ENCODE measurements at places on chromosomes 12 and 14. TPM values are rescaled to one million over a fixed set of nuclear protein-coding genes. Genes with fewer than 3 reads are reported as not detected.

DNA sequence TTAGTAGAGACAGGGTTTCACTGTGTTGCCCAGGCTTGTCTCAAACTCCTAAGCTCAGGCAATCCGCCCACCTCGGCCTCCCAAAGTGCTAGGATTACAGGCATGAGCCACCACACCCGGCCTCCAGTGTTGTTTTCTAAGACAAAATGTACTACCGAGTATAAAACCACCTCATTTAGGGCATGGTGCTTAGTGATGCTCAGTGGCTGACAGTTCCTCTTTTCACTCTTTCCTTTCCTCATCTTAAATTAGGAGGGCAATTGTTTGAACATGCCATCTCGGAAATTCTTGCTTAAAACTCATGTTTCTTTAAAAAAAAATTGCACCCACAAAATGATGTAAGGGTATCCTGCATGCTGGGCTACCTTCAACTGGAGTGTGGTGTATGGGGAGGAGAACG lies 89.0 kb downstream of the RFX4 start:
- DNase-seq = no peak

DNA sequence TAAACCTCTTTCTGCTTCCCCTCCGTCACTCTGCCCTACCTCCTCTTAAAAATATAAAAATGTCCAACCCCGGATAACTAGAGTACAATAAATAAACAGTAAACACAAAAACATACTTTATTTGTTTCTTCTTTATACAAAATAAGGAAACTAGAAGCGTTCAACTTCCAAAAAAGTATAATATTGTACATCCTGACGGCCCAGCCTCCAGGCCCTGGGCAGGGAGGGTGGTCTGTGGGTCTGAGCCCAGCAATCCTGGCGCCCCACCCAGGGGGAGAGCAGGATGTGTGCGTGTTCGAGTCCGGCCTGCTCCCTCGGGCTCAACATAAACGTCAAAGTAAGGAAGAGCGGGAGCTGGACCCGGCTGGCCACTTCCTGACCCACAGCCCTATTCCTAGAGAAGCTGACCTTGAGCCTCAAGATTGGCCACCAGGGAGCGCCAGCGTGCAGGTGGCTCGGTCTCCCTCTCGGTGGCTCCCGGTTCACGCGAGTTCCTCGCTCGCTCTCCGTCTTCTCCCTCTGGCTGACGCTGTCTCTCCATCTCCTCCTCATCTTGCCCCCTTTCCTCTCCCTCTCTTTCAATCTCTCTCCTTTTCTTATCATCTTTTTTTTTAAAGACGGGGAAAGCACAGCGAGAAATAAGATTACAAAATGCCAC lies 9.4 kb downstream of the LHX5 start:
- DNase-seq = peak; percentile 67

DNA sequence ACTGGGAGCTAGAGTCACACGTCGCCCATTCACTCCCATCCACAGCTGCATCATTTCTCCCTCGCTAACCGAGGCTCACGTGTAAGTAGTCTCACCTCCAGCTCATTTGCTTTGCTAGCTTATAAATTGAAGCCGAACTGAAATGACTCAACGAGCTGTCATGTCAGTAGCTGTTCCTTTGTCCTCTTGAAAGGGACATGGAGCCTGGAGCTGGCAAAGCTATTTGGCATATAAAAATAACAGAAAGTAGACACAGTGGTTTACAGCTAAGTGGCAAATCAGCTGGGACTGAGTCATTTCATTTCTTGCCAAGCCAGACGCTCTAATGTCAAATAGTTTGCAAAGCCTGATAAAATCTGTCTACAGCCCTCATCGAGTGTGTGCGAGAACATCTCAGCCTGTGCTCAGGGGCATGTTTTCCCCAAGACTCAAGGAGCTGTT lies 114.4 kb upstream of the TMEM233 start:
- DNase-seq = no peak

DNA sequence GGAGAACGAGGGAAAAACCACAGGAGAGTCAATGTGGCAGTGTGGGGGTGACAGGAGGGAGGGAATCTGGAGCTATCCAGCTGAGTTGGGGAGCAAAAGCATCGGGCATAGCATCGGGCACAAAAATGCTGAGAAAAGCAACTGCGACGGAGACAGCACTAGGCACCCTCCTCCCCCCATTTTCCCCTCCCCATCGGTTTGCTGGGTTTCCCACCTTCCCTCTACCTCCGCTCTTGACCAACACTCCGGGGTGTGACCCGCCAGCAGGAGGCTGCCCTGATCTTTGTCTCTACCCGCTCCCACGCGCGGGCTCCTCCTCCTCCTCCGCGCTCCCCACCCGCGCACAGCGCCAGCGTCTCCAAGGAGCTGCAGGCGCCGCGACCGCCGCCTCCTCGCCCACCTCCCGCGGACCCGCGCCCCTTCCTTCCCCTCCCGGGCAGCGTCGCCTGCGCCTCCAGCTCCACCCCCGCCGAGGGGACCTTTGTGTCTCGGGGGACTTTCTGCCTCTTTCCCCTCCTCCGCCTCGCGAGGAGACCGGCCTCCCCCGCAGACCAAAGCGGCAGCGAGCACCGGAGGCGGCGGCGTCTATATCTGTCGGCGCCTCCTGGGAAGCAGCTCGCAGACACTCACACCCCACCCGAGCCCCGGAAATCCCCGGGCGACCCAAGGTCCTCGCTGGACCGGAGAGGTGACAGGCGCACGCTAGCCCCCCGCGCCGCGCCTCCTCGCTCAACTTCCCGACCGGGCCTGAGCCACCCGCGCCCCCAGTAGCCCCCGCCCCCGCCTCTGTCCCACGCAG lies 920 bp downstream of the CDK17 start:
- DNase-seq = no peak

DNA sequence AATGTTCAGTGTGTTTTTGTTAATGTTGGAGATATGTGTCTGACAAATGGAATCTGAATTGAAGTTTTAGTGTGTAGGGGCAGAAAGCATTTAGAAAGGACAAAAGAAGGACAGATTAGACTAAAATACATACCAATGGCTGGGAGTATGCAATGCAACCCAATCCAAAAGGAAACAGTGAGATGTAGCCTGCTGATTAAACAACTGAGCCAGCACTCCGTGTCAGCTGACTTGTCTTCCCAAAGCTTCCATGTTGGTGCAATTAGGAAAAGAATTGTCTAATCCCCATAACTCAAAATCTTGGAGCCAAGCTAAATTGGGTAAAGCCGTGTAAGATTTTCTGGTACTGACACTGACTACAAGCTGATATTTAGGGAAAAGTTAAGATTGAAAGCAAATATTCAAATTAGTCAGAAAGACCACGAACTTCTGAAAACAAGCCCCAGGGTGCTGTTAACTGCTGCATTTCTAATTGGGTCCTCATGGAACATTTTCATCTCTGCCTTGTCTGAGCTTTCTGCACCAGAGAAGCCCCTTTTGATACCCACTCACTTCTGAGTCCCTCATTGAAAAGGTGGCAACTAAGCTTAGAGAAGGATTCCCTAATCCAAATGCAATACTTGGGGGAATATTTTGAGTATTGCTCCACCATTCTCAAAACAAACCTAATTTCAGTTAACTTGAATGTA lies 109.1 kb downstream of the DAD1 start:
- DNase-seq = no peak

DNA sequence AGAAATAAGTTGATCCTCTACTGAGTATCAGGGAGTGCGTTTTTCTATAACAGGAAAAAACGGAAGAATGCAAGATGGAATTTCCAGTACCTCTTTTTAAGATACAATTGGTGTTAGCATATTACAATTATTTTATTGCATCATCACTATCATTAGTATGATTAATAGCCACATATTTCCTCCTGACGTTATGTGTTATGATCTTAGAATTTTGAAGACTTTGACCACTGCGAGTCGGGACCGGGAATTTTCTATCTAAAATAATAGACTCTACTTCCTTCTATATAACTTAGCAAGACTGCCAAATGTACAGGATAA lies 679 bp upstream of the SAV1 start:
- DNase-seq = no peak

- peak; percentile 99 for DNase-seq
Measured at GRCh38 chr14:54396493-54397335, at the start of gene CDKN3. TSS of gene CDKN3 (plus strand) at chr14:54397007. CDS start at chr14:54397069, 62 bp downstream.

DNA sequence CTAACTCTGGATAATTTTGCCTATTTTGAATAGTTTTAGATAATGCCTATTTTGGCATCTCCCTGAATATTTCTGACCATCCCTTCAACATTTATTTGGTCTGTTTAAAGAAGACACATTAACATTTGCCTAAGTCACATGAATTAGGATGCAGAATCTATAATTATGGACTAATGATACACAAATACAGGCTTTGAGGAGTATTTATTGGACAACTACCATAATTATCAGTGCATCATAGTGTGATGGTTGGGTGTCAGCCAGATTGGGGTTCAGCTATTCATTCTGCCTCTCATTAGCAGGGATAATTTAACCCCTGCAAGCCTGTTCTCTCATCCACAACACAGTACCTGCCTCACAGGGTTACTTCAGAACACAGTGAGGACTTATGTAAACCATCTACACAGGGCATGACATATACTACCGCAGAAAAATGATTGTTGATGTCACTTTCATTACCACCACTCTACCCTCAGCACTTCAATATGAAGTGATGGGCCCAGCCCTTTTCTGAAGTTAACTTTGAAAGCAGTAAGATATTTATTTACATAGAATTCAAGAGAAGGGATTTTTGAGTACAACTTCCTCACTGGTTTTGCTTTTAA lies 14.4 kb downstream of the PRKCH start:
- no peak for DNase-seq

DNA sequence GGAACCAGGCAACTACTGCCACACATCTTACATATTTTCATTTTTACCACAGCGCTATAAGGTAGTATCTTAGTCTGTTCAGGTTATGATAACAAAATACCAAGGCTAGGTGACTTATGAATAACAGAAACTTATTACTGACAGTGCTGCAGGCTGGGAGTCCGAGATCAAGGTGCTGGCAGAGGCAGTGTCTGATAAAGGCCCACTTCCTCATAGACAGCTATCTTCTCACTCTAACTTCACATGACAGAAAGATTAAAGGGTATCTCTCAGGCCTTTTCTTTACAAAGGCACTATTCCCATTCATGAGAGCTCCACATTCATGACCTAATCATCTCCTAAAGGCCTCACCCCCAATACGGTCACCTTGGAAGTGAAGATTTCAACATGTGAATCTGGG lies 59.8 kb upstream of the MDM1 start:
- DNase-seq = no peak

DNA sequence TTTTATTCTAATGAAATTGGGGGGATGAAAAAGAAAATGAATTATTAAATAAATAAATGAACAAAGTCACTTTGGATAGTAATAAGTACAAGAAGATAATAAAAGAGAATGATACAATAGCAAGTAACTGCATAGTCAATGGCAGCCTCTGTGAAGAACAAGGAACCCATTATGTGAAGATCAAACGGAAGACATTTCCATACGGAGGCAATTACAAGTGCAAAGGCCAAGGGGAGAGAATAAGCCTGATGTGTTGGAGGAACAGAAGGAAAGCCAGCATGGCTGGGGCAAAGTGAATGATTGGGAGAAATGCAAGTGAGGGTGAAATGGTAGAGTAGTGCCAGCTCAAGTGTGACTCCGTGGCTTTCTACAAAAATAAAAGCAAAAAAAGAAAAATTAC lies 43.9 kb upstream of the CHPT1 start:
- DNase-seq = no peak

- DNase-seq = peak; percentile 16
Measured at GRCh38 chr12:22625762-22626294, 857 bp downstream of the ETNK1 start.

GRCh38 chr12:39619660-39620433 lies at the start of gene ABCD2:
TSS of gene ABCD2 (minus strand) at chr12:39619803. CDS start at chr12:39619615, 188 bp downstream.
- DNase-seq = peak; percentile 19

- DNase-seq = no peak
Measured at GRCh38 chr12:59672273-59672672, 76.4 kb downstream of the SLC16A7 start.

SMCO3 gene
- total RNA-seq = not detected

GNB3 gene
- total RNA-seq = 8.7 TPM

RSRC2 gene
- 68.7 TPM for total RNA-seq

SIX6 gene
- not detected for total RNA-seq

B4GALNT3 gene
- total RNA-seq = 18.2 TPM

OASL gene
- 4.1 TPM for total RNA-seq

SLC38A1 gene
- total RNA-seq = 155 TPM

TAS2R30 gene
- 1.5 TPM for total RNA-seq

Measured in HCT116 (cell line).